ENCODE measurements at places on chromosomes 3 and 15. TPM values are rescaled to one million over a fixed set of nuclear protein-coding genes. Genes with fewer than 3 reads are reported as not detected.

Gene C2CD4A
- not detected for total RNA-seq

DNA sequence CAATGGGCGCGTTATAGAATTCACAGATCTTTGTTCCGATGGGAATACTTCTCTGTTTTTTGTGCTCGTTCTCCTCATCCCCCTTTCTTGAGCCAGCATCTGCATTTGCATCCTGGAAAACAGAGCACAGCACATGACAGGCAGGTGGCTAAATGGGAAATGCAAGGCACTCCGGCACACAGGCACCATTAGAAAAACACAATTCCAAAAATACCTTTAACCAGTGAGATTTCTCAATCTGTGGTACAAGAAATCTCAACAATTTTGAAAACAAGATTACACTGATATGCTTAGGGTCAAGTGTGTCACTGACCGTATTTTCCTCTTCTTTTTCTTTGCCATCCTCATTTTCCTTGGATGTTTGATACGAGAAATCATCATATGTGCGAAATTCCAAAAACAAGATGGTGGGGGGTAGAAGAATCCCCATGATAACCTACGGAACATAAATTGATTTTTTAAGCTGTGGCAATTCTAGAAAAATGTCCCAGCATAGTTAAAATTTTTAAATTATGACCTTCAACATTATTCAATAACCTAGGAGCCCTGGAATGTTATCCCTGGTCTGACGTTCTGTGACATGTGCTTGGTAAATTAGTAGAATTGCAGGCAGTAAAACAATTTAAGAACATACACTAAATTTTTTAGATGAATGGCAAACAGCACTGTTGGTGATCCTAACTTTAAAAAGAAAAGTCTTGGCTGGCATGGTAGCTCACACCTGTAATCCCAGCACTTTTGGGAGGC, 46.5 kb upstream of the MTMR10 start:
- DNase-seq = no peak

Gene TMEM62
- total RNA-seq = 18.8 TPM

- DNase-seq = no peak
Observed at GRCh38 chr3:124082343-124082742, 90.4 kb upstream of the ROPN1 start.

Gene TIMMDC1
- 28.2 TPM for total RNA-seq

DNA sequence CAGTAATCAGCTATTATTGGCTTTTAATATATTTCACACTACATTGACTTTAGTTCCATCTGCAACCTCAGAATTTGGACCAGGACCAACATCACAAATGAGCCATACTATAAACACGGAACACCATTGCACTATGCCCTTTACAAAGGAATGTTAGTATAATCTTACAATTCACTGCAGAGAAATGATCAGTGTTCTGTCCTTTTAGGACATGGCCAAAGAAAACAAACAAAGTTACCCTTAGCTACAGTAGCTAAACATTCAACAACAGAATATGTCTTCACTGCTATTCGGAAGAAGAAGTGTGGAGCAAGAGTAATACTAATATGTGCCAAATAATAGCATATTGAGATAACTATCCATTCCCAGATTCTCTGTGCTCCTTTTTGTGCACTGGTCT, 90.4 kb downstream of the NAALADL2 start:
- DNase-seq = no peak

Gene GOLGB1
- 78.3 TPM for total RNA-seq

All from uterus (tissue), 4 donors.